ENCODE measurements at places on chromosomes 2 and 18.

GRCh38 chr18:13265911-13266217 lies 47.3 kb downstream of the LDLRAD4 start:
- DNase-seq, result no peak

DNA sequence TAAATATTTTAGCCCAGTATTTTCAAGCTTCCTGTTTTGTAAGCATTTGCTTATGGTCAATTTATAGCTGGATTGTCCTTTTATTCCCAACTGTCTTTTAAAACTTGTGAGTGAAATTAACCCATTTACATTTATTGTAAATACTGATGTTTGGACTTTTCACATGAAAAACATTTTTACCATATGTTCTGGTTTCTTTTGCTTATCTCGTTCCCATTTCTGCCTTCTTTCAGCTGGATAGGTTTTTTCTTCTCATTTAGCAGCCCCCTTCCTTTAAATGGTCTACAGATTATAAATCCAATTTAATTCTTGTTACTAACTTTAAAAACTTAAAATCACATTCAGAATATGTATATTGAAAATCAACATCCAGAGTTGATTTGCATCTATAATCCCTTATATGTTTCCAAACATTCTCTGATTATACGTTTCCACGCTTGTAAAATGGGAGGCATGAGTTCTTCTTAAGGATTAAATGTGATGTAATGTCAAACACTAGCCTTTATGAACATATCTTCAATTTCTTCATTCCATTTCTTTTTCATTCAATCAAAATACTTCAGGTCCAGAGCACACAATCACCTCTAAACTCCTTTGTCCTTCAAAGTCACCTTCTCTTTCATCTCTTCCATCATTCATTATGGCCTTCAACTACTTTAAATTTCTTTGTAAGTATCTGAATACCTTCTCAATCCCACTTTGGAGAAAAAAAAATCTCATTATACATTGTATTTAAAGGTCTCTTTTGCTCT lies 1.1 kb upstream of the KDM3A start:
- no peak for DNase-seq

GRCh38 chr2:43332653-43333052 lies 106.2 kb upstream of the ZFP36L2 start:
- DNase-seq, result no peak

- DNase-seq, result no peak
These were observed 360.7 kb downstream of the SPAG16 start for GRCh38 chr2:213644926-213645325.

DNA sequence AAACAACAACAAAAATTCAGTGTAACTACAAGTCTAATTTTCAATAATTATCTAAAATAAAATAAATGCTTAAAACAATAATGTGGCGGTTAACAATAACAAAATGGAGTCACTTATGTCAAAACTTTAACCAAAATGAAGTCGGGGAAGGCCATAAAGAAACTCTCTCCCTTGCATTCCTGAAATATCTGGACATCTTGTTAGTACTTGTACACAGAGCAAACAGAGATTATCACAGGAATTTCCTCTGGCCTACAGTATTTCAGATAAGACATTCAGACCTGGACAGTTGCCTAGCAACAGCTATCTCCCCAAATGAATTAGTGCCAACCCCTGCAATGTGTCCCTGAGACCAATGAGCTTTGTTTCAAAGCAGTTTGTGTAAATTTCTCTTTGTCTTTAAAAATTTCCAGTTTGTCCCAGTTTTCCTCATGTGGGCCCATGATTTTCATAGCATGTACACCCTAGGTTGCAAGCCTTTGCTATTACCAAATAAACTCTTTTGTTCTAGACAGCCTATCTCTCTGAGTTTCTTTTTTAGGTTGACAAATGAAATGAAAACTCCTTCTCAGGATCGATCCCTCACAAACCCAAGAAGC lies 68.6 kb downstream of the EXOC6B start:
- DNase-seq, result no peak

- no peak for DNase-seq
These were observed 50.2 kb upstream of the RAPGEF4 start for GRCh38 chr2:172685467-172685866.

DNA sequence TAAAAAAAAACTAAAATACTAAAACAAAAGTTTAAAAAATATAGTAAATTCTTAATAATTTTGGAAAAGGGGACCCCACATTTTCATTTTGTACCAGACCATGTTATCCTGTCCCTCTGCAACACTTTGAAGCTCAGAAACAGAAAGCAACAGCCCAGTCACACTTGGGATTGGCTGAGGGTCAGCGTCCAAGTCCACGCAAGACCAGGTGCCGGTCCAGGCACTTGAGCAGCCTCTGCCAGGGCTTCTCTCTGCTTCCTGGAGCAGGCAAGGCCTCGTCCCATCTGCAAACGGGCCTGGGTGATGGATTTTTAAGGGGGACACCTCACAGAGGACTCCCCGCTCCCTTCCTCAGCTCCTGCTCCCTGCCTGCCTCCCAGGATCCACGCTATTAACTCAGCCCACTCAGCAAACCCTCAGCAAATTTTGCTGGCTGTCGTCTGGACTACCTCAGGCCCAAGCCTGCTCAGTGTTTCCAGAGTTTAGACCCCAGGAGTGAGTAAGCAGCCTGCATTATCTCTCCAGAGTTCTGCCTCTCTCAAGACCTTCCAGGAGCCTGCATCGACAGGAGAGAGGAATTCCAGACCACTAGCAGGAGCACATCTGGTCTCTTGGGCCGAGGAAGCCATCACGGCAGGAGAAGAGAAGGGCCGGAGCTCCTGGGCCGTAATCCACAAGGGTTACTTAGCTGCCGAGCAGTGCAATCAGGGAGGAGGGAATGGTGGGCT lies 88.7 kb upstream of the STPG4 start:
- no peak for DNase-seq

GRCh38 chr18:4721545-4721944 lies 266.4 kb upstream of the DLGAP1 start:
- DNase-seq, result no peak

- DNase-seq, result peak; percentile 2
These were observed 134.4 kb downstream of the HDAC4 start for GRCh38 chr2:239266434-239266766.

- no peak for DNase-seq
These were observed 641.7 kb downstream of the CBLN2 start for GRCh38 chr18:71902482-71902881.

- DNase-seq, result no peak
These were observed 5.8 kb downstream of the ANKRD53 start for GRCh38 chr2:70984228-70984575.

GRCh38 chr2:240467149-240467642 lies 31.7 kb downstream of the GPC1 start:
- DNase-seq, result peak; percentile 0

- DNase-seq, result no peak
These were observed 322.2 kb downstream of the IRS1 start for GRCh38 chr2:226477221-226478108.

DNA sequence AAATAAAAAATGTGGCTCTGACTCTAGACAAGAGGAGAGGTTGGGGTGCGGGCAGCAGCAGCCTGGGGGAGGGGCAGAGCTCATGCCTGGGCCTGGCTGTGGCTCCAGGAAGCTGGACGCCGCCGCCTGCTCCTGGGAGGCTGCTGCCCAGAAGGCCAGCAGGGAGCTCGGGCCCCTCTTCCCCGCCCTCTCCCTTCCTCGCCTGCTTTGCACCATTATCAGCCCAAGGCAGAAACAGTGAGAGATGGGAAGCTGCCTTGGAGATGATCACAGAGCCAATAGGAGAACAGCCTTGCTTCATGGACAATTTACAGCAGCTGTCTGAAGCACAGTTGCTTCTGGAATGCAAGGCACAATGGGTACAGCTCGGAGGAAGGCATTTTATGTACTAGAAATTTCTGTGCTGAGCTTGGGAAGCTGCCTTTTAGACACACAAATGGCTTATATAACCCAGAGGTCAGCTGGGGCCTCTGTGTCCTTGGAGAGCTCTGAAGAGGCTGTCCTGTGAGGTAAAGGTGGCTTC lies 55.3 kb upstream of the AFF3 start:
- no peak for DNase-seq

- no peak for DNase-seq
These were observed 580.9 kb upstream of the HNMT start for GRCh38 chr2:137383391-137383790.

DNA sequence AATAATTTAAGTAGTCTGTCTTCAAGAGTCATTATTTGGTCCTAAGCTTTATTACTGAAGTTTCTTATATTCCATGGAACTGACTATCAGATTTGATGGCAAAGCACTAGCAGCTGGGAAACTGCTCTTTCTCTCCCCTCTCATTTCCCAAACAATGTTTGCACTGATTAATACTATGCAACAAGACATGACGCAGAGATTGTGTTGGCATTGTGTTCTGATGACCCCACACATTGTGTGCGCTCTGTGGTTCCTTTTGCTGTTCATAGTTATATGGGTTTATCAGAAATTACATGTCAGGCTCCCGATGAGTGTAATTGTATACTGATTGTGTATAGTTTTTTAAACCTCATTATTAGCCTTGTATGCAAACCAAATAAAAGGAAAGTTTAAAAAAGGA lies 331.6 kb upstream of the FANCL start:
- no peak for DNase-seq

DNA sequence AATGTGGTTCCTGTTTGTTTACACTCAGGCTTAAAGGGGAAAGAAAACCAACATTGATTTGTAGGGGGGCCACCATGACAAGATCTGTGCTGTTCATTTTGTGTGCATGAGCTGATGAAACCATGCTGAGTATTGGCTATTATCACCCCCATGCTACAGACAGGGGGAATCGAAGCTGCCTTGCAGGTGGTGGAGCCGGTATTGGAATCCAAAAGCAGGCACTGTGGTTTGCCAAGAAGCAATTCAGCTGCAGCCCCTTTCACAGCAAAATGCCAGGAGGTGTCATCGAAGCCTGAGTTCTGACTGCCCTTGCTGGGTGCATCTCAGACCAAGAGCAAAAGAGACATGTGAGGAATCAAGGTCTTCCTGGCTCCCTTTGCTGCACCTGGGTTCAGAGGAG lies 221.9 kb downstream of the UXS1 start:
- DNase-seq, result no peak

- DNase-seq, result peak; percentile 54
These were observed 149.5 kb downstream of the ACOXL start for GRCh38 chr2:110881908-110882307.

Measured in activated CD4-positive, alpha-beta T cell treated with anti-CD3 and anti-CD28 coated beads for 48 hours (primary cell).